ENCODE measurements at places on chromosomes 1 and 21. TPM values are rescaled to one million over a fixed set of nuclear protein-coding genes. Genes with fewer than 3 reads are reported as not detected.

The CELA2A gene
- total RNA-seq, result not detected

The MYBPH gene
- not detected for total RNA-seq

DNA sequence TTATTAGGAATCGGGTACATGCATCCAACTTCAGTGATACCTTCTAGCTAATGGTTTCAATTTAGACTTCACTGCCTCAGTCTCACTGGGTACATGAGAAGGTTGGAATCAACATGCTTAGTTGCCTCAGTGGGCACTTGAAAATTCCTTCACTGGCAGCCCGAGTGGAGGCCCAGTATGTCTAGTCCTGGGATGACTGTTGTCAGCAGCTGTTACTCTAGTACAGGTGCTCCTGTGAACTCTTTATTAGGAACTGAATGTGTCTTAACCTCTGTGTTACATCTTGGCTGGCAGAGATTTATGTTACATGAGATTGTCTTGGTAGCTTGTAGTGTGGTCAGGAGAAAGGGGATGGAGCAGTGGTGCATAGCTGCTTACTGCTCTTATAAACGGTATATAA lies 13.4 kb downstream of the PLA2G2E start:
- no peak for DNase-seq

DNA sequence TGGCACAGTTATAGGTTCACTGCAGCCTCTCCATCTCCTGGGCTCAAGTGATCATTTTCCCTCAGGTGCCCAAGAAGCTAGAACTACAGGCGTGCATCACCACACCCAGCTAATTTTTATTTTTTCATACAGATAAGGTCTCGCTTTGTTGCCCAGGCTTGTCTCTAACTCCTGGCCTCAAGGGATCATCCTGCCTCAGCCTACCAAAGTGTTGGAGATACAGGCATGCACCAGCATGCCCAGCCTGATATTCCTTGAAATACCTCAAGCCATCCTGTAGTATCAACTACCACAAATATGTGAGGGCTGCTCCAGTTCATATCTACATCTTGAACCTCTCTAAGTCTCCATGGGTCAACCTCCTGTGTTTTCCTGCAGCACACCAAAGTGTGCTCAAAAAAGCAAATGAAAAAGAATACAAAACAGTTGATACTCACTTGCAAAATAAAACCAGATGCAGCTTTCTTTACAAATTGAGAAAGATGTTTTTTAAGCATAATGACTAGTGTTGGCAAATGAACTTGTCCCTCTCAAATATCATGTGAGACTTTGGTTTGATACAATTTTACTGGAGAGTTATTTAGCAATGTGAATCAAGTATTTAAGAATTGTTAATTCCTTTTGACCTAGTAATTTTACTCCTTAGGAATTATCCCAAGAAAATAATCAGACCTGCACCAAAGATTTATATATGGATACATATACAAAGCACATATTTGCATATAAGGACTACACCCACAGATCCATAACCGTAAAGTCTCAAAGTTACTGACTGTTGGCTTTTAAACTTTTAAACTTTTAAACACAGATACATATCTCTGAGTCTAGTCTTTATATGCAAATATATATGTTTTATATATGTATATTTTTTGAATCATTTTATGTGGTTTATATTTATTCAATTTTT lies 197.7 kb downstream of the NRIP1 start:
- DNase-seq, result no peak

DNA sequence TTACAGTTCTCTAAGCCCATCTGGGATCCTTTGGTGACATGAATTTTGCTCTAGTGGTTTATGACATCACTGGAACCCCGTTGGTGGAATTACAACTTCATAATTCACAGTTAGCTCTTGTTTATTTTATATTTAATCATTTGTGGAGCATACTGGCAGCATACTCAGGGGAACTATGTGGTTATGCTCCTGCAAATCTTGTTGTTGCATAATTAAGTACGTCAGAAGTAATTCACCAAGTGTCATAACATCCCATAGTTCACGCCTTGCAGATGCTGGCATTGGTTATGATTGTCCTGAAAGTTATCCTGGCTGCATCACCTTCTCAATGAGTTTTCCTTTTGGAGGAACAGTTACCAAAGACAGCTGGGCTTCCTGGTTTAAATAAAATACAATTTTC lies 16.5 kb downstream of the PRRX1 start:
- no peak for DNase-seq

GRCh38 chr1:103563056-103563455 lies 8.3 kb upstream of the AMY2B start:
- DNase-seq, result no peak

GRCh38 chr1:223126741-223127140 lies 16.3 kb downstream of the TLR5 start:
- no peak for DNase-seq

The PTBP2 gene
- total RNA-seq, result 36.6 TPM

GRCh38 chr1:90318431-90318830 lies 323.5 kb downstream of the ZNF326 start:
- no peak for DNase-seq

DNA sequence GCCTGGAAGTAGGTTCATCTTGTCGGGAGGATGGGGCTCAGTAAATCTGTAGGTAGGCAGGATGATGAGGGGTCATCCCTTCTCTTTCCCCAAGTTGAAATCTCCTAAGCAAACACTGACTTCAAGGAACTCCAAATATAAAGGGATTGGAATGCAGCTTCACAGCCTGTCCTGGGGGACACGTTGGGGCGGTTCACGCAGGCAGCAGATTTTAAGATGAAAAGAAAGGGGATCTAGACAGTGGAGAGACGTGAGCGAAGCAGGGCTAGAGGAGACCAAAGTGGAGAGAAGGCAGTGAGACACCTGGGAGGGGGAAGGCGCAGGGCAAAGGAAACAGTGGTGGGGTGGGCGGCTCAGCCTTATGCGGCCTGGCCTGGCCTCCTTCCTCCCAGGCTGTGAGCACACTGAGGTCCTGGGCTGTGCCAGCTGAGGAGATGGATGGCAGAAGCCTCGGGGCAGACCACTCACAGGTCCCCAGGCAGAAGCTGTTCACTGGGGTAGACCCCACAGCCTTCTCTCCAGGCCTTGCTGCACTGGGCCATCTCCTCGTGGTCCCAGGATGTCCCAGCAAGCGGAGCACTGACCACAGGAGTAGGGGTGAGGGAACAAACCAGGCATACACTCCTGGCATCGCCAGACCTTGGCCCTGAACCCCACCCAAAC lies 51.7 kb downstream of the TOR1AIP2 start:
- no peak for DNase-seq
